ENCODE measurements at places on chromosomes 11 and 22.

DNA sequence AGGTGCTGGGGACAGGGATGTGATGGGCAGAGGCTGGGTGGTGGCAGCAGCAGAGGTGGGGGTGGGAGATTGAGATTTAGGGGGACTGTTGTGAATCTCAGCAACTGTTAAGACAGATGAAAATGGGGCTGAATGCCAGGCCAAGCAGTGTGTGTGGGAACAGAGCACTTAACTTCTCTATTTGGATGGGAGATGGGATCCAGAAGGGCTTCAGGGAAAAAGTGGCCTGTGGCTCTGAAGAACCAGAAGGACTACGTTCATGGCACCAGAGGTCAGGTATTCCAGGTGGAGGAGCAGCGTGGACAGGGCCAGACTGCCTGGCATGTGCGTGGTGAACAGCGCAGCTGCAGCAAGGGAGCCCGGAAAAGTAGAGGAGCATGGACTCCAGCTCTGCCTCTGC lies 82.6 kb upstream of the SYT13 start:
- no peak for DNase-seq

DNA sequence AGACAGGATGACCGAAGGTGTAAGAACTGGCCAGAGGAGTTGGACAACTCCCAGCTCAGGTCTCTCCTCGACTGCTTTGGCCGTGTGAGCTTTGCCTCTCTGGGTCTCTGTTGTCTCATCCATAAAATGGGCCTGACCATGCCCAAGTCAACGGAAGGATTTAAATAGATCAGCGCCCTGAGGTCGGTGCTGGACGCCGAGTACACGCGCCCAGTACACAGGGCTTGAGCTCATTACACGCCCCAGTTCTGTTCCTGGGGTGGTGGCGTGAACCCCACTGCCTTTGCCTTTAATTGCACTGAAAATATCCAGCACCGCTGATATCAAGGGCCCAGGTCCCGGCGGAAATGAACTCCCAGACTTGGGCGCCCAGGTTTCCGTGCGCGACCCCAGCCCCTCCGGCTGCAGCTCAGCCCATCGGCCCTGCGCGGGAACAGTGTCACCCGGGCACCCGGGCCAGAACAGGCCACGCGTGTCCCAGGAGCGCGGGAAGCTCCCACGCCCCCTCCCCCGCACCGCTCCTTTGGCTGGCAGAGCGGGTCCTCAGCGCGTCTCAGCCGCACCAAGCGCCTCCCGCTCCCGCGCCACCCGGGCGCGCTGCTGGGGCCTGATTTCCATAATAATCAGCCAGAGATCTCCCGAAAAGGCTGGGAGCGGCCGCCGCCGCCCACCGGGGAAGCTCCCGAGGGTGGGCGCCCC lies 42.2 kb downstream of the CYTH4 start:
- DNase-seq, result no peak

DNA sequence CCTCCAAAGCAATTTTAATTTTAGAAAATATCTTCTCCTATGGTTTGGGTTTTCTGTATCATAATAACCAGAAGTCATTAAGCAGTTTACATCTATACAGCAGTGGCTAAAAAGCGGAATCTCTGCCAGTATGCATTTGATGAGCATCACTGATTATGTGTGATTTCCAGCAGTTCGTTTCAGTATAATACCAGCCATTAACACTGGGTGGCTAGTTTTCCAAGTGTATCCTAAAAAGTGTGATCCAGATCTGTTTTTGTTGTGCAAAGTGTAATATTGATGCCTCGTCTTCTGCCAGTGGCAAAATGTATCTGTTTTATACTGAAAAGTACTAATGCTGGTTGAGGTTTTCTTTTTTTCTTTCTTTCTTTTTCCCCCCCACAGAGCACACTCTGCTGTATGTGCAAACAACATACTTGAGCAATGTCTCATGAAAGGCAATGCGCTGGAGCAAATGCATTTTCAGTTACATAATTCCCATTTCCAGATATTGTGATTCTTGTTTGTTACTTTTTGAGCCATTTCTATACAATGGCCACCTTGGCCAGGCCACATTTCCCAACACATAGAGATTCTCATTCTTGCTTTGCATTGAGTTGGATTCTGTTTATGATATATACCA lies 64.2 kb downstream of the SLC36A4 start:
- DNase-seq, result no peak

DNA sequence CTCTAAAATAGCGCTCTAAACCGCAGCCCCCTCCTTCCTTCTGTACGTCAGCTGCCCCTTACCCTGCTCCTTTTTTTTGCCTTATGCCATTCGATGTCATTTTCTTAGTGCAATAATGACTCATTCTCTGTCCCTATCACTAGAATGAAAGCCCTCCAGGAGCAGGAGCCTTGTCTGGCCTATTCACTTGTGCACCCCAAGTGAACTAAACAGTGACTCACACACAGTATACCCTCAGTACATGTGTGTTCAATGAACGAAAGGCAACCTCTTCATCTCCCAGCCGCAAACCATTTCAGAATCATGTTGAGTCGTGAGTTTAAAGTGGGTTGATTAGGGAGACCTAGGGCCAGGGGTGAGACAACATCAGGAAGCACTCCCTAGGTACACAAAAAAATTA lies 50.7 kb upstream of the SPATA19 start:
- no peak for DNase-seq
